ENCODE measurements at places on chromosomes 6 and 20. TPM values are rescaled to one million over a fixed set of nuclear protein-coding genes. Genes with fewer than 3 reads are reported as not detected.

Gene FOXQ1
- total RNA-seq = not detected

Gene ADTRP
- under 0.01 TPM for total RNA-seq

Gene MDC1
- total RNA-seq = 5.2 TPM

Gene SCUBE3
- 0.52 TPM for total RNA-seq

Gene SLC22A7
- not detected for total RNA-seq

Gene BMP7
- total RNA-seq = 3.7 TPM

Gene TTBK1
- not detected for total RNA-seq

All from skeletal muscle tissue (tissue), 5 donors.